Activated naive CD4-positive, alpha-beta T cell treated with Interleukin-2 at 50 U/mL for 16 hours (primary cell): ENCODE measurements at places on chromosomes 6 and 20.

DNA sequence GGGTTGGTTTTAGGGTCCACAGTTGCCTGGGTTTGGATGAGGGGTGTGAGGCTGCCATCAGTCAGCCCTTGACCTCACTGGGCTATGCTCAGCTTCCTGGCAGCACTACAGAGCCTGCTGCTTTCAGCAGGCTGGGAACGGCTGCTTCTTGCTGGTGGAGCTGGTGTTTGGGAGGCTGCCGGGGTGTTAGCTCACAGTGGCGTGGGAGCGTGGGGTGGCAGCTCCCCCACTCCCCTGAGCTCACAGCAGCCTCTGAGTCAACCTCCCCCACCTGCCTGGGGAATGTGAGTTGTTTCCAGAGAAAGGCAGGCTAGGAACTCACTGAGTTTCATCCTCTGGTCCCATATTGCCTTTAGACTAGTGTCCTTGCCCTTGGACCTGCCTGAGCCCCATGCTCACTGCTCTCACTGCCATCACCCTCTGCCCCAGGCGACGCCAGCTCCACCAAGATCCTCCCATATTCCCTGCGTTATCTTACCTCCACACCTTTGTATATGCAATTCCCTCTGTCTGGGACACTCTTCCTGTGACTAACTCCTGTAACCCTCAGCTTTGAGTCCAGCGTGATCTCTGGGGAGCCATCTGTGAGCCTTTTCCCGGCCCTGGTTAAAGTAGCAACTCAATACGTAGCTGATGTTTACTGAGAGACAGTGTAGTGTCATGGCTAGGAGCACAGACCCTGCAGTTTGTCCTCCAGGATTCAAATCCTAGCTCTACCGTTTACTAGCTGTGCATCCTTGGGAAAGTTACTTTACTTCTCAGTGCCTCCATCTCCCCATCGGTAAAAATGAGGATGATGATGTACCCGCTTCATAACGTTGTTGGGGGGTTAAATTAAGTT is 34.8 kb downstream of the PPP1R16B start:
- peak; percentile 61 for DNase-seq

DNA sequence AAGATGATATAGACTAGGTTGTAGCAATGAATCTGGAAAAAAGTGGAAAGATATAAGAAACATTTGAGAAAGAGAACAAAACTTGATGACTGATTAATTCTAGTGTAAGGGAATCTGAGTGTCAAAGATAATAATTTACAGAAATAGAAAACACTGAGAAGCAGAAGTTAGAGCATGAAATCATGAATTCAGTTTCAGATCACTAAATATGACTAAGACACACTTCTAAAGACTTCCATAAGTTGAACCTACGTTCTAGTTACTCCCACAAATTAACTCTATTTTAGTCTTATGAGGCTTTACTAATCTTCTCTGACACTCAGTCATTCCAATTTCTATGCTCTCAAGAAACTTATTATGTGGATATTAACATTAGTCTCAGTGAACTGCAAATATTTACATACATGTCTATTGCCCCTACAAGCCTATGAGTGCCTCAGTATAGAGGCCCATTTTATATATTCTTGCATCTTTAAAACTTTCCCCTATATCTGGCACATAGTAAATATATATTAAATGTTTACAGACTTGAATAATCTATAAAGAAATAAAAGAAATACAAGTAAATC is 30.4 kb downstream of the IBTK start:
- no peak for DNase-seq

DNA sequence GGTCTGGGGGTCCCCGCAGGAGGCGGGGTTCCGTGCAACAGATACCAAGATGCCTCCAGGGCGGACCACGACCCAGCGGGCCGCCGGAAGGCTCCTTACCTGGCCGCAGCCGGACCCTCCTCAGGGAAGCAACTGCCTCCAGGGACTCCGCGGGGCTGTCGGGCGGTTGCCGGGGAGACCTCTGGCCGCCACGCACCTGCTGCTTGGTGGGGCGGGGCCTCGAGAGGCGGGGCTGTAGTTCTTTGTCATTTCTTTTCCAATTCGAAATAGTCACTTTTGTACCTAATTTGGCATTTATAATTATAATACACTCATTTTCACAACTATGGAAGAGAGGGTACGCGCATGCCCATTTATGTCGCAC is 647 bp downstream of the AK9 start:
- DNase-seq = peak; percentile 73

GRCh38 chr6:16690608-16691142 is 70.6 kb downstream of the ATXN1 start:
- peak; percentile 70 for DNase-seq

- DNase-seq = no peak
These were observed 21.2 kb downstream of the CD83 start for GRCh38 chr6:14138701-14139215.

DNA sequence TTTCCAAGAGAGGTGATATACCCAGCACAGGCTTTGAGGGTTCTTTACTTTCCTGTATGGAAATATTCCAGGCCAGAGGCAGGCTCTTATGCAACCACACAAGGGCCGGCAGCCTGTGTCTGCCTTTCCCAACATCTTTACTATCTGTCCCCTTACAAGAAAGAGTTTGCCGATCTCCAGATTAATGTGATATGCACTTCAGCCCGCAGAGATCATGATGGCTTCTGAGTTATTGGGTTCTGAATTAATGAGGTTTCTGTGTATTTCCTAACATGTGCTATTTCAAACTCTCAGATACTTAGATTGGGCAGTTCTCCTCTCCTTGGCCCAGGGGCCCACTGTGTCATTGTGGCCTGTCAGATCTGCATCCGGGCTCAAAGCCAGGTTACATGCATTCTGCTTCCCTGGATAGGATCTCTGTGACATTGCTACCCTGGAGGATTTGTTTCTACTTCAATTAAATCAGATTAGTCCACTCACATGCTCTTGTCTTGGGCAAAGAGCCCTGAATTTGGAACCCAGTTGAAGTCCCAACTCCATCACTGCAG is 56.6 kb downstream of the TGM2 start:
- no peak for DNase-seq

DNA sequence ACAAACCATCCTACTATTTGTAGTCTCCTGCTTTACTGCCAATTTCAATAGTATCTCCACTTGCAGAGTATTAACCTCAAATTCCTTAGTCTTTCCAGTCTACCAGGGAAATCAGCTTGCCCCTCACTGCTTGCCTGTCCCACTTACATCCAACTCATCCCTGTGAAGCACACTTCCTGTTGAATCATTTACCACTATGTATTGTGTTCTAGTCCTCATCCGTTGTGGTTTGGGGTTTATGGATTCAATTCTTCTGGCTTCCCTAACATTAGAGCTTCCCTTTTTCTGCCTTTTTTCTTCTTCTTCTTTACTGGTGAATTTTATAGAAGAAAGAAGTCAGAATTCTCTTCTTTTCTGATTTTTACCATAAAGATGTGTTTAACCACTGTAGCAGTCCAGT is 5.1 kb upstream of the TXLNB start:
- no peak for DNase-seq

- DNase-seq = no peak
These were observed 174.9 kb downstream of the ISM1 start for GRCh38 chr20:13396022-13396421.

GRCh38 chr20:62059920-62060630 is 5.6 kb downstream of the TAF4 start:
- DNase-seq = no peak

GRCh38 chr6:133396233-133396983 is 155.3 kb downstream of the EYA4 start:
- DNase-seq = no peak

DNA sequence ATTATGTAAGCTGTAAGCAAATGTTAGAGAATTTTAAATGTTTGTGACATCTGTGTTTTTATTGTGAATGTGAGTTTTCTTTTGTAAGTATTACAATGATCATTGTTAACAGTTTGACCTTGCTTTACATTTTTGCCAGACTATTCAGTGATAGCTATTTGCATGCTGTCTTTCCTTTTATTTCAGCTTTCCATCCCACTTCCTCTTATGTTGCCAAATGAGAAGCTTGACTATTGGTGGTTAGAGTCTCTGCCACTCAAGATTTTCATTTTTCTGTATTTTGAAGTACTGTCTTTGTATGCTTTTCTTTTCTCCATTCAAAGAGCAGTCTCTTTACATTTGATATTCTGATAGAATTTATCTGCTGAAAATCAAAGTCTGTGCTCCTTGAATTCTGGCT is 104.1 kb downstream of the PRIM2 start:
- no peak for DNase-seq

DNA sequence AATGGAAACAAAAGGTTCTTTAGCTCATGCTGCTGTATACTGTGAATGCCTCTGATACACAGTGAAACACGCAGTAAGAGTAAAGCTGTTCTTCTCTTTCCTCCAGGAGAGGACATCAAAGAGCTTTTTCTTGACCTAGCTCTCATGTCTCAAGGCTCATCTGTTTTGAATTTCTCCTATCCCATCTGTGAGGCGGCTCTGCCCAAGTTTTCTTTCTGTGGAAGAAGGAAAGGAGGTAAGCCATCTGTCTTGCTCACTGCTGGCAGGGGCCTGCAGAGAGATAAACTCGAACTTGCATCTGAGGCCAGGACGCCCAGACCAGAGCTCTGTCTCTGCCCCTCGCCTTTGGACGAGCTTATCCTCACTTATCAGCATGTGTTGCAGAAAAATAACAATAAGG is 37.7 kb downstream of the LY86 start:
- DNase-seq = no peak

DNA sequence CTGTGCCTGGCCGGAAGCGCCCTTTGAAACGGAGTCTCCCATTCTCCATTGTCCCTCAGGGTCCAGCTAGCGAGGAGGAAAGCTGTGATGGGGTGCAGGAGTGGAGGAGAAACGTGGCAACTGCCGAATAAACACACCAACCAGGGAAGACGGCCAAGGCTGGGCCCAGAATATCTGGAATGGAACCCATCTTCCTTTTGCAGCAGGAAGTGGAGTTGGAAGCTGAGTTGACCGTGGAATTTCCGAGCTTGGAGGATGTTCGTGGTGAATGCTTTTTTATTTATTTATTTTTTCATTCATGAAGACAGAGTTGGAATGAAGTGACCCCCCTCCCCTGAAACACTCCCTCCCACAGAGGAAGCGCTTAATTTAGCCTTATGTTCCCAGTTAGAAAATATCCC is 105.6 kb upstream of the RNF24 start:
- no peak for DNase-seq

GRCh38 chr6:46850792-46851191 is 57.6 kb downstream of the MEP1A start:
- no peak for DNase-seq

GRCh38 chr6:82182756-82183155 is 64.8 kb downstream of the IBTK start:
- DNase-seq = no peak

GRCh38 chr6:122751326-122751725 is 28.2 kb upstream of the FABP7 start:
- DNase-seq = no peak
